ENCODE measurements at places on chromosomes 5 and 9. TPM values are rescaled to one million over a fixed set of nuclear protein-coding genes. Genes with fewer than 3 reads are reported as not detected.

Gene ANXA2R
- 4.0 TPM for total RNA-seq

Gene NUTM2G
- not detected for total RNA-seq

Gene NOXA1
- total RNA-seq, result 10.1 TPM

Gene ECSCR
- total RNA-seq, result 46.2 TPM

Gene PPP1R26
- total RNA-seq, result 22.9 TPM

GRCh38 chr9:109401169-109401989, 80.5 kb upstream of the EPB41L4B start:
- peak; percentile 62 for DNase-seq

DNA sequence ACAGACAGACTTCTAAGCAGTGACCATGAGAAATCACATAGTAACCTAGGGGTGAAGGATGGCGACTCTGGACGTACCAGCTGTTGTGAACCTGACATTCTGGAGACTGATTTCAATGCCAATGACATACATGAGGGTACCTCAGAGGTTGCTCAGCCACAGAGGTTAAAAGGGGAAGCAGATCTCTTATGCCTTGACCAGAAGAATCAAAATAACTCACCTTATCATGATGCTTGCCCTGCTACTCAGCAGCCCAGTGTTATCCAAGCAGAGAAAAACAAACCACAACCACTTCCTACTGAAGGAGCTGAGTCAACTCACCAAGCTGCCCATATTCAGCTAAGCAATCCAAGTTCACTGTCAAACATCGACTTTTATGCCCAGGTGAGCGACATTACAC, 38.0 kb upstream of the CCDC152 start:
- DNase-seq, result no peak

DNA sequence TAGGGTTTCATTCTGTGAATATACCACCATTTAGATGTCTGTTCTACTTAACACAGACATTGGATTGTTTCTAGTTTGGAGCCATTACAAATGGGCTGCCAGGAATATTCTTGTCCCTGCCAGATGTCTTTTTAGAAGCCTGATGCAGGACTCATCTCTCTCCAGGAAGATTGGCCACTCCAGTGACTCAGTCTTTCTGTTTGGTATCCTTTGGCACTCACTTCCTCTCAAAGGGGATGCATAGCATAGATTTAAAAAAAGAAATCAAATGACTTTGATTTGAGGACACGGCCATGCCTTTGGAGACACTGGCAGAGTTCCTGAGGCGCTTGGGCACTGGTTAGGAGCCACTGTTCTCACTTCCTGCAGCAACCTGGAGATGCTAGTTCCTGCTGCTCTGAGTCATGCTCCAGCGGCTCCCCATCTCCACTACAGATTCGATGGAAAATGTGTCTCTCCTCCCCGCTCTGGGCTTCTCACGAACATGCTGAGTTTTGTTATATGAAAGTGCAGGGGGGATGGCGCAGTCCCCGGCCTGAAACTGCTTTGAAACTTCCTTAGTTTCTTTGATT, 3.5 kb upstream of the ZNF366 start:
- DNase-seq, result no peak

GRCh38 chr5:179224741-179225140, 120.5 kb downstream of the ADAMTS2 start:
- DNase-seq, result no peak

GRCh38 chr9:120694559-120694958, 19.7 kb downstream of the MEGF9 start:
- DNase-seq, result no peak

- DNase-seq, result no peak
Measured at GRCh38 chr5:55441954-55442353, 92.8 kb downstream of the PLPP1 start.

DNA sequence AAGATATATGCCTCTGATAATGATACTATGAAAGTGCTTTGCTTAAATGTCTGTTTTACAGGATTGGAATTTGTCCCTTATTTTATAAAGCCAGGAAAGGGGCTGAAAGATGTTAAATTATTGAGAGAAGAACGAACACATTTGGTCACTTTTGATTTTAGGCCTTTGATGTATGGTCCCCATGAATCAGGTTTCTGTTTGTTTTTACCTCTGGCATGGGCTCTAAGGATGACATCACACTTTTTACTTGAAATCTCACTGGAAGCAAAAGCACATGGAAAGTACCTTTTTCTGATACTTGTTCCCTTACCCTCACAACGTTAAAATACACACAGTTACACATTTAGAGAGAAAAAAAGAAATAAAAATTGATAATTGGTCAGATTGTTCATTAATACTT, 6.9 kb downstream of the OTULIN start:
- DNase-seq, result no peak

GRCh38 chr9:108363311-108363710, 492.5 kb downstream of the ACTL7B start:
- no peak for DNase-seq

GRCh38 chr9:110640736-110641135, 27.9 kb upstream of the MUSK start:
- no peak for DNase-seq

GRCh38 chr9:19049917-19050636, 850 bp downstream of the RRAGA start:
- DNase-seq, result peak; percentile 50

- no peak for DNase-seq
Measured at GRCh38 chr5:88116396-88116795, 152.2 kb downstream of the TMEM161B start.

- no peak for DNase-seq
Measured at GRCh38 chr9:105647595-105648349, 14.5 kb upstream of the TAL2 start.

DNA sequence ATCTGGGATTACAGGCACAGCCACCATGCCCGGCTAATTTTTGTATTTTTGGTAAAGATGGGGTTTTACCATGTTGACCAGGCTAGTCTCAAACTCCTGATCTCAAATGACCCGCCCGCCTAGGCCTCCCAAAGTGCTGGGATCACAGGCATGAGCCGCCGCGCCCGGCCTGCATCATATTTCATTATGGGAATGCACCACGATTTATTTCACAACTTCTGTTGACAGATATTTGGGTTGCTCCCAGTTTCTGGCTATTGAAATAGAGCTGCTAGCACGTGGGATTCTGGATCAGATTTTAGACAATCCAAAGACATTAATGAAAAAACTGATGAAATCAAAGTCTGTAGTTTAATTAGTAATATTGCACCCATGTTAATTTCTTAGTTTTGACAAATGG, 48.4 kb upstream of the FUBP3 start:
- peak; percentile 38 for DNase-seq

GRCh38 chr9:98801561-98801960, 5.2 kb upstream of the ANKS6 start:
- no peak for DNase-seq

- peak; percentile 76 for DNase-seq
Measured at GRCh38 chr5:10452768-10453331, 11.2 kb downstream of the ROPN1L start.

DNA sequence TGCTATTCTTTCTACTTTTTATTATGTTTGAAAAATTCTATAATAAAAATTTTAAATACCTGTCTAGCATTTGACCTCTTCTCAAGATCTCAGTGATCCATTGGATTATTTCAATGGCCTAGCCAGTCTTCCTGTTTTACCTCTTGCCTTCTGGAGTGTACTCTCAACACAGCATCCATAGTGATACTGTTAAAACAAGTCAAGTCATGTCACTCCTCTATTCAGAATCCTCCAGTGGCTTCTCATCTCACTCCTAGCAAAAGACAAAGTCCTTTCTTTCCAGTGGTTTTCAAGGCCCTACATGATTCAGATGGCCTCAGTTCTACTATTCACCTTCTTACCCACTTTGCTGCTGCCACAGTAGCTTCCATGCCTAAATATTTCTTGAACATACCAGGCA, 1.8 kb downstream of the MARVELD2 start:
- DNase-seq, result no peak

- DNase-seq, result no peak
Measured at GRCh38 chr5:96133341-96134079, 171.9 kb upstream of the ELL2 start.

DNA sequence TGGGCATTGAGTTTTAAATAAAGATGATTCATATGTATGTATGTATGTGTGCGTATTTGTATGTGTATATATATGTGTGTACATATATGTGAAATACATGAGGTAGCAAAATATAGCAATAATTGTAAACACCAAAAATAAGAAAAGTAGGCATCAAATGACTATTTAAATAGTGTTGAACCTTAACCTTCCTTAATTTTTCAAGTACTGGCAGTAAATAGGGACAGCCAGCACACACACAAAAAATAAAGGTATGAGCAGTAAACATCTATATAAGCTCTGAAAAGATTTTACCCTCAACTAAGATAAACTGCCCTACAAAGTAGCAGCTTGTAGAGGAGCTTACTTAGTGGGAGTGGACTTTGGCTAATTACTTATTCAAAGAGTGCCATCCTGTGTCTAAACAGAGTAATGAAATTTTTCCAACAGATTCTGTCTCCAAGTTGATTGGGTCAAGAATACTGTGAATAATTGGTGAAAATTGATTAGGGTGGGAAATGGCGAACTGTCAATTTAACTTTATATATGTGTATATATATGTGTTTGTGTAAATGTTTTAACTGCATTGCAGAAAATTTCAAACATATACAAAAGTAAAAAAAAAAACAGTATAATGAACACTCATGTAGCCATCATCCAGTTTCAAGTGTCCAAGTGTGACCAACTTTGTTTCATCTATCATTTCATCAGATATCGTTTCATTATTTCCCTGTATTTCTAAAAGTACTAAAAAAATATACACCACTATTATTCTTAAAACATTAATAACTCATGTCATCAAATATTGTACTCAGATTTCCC, 2.0 kb upstream of the ADAMTS6 start:
- peak; percentile 82 for DNase-seq

All from lung (tissue), 17 donors.